ENCODE measurements at places on chromosomes 2 and 18.

GRCh38 chr18:41845563-41845962 is 109.5 kb upstream of the PIK3C3 start:
- DNase-seq: no peak

DNA sequence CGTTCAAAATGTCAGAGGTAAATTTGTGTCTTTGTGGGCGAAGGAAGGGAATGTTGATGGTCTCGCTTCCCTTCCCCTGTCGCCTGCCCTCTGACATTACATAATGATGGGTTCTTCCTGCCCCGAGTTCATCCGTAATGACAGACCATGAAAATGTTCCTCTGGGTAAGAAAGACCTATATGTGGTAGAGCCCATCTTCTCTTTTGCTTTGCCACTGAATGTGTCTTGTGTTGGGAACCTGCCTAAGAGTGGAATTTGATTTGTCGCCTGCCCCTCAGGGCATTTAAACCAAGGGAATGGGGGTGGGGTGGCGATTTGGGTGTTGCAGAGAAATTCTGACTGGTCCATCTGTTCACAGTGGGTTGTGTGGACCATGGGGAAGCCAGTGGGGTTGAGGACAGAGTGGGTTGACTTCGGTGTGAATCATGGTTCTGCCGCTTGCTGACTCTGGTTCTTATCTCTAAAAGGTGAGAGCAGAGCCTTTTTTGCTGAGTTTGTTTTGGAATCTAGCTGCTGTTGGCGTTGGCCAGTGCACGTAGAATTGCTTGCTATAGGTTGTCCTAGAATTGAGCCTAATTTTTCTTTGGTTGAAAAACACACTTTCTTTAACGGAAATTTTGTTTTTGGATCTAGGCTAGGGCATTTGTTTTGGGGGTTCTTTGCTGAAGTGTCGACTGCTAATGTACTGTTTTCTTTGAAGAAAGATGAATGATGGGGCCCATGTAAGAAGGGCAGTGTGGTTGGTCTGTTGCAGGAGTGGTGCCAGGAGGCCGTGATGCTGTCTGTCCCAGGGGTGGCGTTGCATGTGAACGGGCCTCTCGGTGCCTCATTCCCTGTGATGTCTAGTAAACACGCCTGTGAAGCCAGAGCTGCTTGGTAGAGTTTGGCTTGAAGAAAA is 1.3 kb downstream of the INPP4A start:
- DNase-seq: peak; percentile 24

GRCh38 chr2:55033076-55033742 is 17.0 kb downstream of the RTN4 start:
- no peak for DNase-seq

DNA sequence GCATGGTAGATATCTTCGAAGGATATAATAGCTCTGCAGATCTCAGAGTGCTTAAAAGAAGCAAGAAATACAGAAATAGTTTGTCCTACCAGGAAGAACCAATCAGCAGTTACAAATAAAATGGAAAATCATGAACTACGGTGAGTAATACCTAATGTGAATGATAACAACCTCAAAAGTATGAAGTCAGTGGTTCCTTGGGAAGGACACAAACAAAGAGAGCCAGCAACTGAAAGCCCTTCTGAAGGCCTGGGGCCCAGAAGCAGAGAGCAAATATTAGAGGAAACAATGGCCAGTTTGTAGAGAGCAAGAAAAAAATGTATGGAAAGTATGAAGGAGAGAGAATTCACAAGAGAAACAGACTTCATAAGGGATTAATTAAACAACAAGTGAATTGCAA is 226.8 kb upstream of the CHST9 start:
- no peak for DNase-seq

DNA sequence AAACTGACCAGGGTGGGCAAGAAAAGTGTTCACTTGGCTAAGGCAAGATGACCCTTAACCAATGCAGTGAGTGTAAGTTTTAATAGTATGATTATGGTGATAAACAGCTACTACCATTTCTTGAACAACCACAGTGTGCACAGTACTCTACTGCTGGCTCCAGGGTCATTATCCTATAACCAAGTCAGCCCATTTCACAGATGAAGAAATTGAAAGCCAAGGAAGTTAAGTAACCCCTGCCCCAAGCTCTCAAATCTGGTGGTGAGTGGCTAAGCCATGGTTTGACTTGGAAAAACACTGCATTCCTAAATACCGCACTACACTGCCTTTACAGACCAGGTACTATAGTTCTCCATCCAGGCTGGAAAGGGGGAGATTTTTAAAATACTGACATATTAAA is 5.7 kb downstream of the ZNF385B start:
- no peak for DNase-seq

GRCh38 chr2:103289105-103289725 is 527.4 kb downstream of the TMEM182 start:
- DNase-seq: no peak

DNA sequence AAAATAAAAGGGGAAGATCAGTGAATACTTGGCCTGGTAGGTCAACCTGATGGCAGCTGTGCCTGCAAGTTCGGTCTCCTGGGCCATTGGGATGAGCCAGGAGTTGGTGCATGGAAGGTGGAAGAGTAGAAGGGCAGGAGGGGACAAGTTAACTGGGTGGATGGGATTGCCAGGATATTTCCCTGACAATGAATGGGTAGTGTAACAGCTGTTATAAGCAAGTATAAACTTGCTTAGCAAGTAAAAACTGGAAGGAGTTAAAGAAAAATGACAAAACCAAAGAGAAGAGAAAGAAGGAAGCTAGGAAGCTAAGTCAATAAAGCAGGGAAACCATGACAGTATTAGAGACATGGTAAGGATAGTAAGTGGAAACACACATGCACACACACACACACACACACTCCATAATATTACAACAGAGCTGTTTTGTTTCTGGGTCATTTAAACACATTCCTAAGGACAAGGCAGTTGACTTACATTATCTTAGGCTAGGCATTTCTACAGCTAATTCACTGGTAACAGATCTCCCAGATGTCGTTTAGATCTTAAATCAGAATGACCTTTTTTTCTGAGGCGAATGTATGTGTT is 29.7 kb downstream of the MEP1B start:
- DNase-seq: no peak

- no peak for DNase-seq
Observed at GRCh38 chr2:132850688-132851087, 180.7 kb upstream of the LYPD1 start.

DNA sequence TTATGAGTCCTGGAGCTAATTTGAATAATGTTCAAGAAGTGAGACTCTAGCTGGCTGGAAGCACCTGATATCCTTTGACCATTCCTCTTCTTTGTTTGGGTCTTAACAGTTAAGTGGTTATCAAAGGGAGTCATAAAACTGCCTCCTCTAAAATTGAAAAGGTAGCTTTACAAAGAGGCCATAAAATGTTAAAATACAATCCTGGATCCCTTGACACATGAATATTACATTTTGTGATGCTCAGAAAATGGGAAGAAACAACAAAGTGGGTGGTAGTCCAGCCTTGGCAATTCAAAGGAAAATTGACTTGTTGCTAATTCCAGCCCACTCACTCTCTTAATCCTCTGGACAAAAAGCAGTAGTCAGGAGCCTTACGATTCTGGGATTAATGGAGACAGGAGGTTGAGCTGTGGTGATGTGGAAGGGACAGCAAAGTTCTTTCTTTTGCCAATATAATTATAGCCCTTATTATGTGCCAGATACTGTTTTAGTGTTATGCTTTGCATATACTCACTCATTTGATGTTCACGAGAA is 339.2 kb downstream of the PDE11A start:
- no peak for DNase-seq

- DNase-seq: no peak
Observed at GRCh38 chr2:206079699-206080465, 6.1 kb downstream of the INO80D start.

- DNase-seq: no peak
Observed at GRCh38 chr2:97831121-97831520, 117.7 kb downstream of the ZAP70 start.

Data from adipocyte (in vitro differentiated cells).